Activated T-cell treated with anti-CD3 and anti-CD28 coated beads for 1 hour (primary cell): ENCODE measurements at places on chromosomes 2 and 18.

- DNase-seq = no peak
Measured at GRCh38 chr2:166521155-166521554, 27.1 kb upstream of the SCN7A start.

GRCh38 chr2:203897544-203897943 is 30.0 kb downstream of the CTLA4 start:
- DNase-seq = no peak

- no peak for DNase-seq
Measured at GRCh38 chr18:50582500-50582899, 22.6 kb downstream of the MAPK4 start.

- DNase-seq = no peak
Measured at GRCh38 chr2:190664240-190664639, 15.4 kb downstream of the NAB1 start.

GRCh38 chr2:129610766-129611165 is 368.7 kb upstream of the RAB6C start:
- DNase-seq = no peak

GRCh38 chr2:242060212-242060835 is 190.8 kb downstream of the RTP5 start:
- DNase-seq = no peak

- DNase-seq = no peak
Measured at GRCh38 chr2:177188482-177189469, 23.8 kb upstream of the HNRNPA3 start.

DNA sequence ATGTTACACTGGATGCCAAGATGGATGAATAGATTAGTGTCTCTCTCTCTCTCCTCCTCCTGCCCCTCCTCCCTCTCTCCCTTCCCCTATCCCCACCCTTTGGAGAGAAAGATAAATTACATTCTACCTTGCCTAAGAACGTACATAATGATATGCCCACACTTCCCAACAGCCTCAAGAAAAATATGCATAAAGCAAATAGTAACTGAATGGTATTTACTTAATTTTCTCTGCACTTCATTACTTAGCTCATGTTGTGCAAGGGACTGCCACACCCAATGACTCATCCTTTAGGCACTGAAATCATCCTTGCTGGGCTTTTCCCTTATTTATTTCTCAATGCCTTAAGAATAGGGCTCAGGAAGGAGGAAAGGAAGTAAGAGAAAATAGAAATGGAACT is 137.3 kb upstream of the PID1 start:
- no peak for DNase-seq

- no peak for DNase-seq
Measured at GRCh38 chr2:64237266-64237665, 93.0 kb upstream of the PELI1 start.

DNA sequence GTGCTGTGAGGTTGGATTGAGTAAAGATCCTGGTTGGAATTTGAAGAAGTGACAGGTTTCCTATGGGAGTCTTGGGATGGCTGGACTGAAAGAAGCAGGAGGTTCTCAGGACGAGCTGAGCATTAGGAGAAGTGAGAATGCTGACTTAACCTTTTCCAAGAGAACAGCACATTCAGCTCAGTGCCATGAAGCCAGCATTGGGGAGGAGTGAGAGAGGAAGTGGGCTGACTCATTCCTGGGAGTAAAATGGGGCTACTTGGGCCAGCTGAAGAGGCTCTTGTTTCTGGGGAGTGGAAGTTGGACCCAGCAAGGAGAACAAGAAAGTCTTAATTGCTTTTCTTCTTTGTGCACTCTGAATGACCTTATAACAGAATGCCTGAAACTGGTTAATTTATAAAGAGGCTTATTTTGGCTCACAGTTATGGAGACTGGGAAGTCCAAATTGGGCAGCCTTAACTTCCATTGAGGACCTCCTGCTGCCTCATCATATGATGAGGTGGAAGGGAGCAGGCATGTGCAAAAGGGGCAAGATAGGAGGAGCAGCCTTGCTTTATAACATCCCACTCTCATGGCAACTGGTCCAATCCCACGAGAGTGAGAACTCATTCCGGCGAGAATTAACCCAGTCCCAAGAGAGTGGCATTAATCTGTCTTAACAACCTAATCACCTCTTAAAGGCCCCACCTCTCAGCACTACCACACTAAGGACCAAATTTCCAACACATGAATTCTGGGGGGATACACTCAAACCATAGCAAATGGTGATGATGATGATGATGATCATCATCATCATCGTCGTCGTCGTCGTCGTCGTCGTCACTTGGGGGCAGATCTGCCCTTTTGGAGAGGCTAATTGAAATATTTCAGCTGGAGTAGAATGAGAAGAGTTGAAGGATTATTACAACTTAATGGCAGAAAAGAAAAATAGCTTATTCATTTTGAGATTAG is 26.1 kb downstream of the DGUOK start:
- no peak for DNase-seq

GRCh38 chr2:29001806-29002205 is 20.7 kb downstream of the TOGARAM2 start:
- no peak for DNase-seq

- DNase-seq = no peak
Measured at GRCh38 chr2:63064197-63064596, 13.6 kb downstream of the OTX1 start.

- DNase-seq = no peak
Measured at GRCh38 chr2:25743132-25743830, 69.9 kb upstream of the DTNB start.

DNA sequence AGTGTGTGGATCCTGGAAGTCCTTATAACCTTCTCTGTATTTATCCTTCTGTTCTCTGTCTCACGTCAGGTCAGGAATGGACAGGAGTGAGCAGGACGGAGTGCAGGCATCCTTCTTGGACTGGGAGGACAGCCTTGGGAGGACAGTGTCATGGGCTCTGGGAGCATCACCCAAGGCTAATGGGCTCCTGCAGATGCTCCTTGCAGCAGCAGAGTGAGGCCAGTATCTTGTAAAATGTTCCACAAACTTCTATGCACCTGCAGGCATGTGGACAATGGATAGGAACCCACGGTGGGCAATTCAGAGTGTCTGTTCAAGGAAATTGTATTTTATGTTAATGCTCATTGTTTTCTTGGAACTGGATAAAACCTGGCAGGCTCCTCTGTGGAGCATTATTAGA is 176.2 kb downstream of the RNF144A start:
- DNase-seq = no peak

GRCh38 chr2:9737053-9737875 is 106.0 kb upstream of the TAF1B start:
- DNase-seq = no peak

DNA sequence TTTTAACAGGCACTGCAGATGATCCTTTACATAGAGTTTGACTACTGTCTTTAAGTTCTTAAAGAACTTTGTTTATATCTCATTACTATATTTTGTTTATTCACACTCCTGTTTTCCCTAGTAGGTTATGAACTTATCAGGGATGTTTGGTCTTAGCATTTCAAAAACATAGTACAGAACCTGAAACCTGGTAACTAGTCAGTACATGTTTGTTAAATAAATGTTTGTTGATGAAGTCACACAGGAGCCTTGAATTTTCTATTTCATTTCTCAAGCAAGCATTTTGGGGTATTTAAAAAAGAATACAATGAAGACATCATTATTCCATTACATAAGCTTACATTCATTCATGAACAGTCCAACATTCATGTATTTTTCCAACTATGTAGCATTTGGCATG is 280.3 kb upstream of the ZSWIM2 start:
- no peak for DNase-seq

DNA sequence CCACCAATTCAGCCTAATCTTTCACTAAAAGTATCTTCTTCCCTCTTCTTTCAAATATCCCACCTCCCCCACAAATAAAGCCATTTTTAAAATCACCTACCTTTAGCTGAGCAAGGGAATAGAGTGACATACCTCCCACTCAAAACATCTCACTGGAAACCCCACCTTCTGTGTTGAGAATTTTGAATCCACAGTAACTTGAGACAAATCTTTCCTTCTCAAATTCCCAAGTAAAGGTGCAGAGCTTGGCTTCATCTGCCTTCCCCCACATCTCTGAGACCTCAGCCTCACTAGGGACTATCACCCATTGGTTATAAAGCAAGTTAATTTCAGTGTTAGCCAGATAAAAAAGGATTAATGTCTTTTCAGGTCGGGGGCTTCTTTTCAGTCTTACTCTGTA is 180.4 kb downstream of the INO80D start:
- no peak for DNase-seq

DNA sequence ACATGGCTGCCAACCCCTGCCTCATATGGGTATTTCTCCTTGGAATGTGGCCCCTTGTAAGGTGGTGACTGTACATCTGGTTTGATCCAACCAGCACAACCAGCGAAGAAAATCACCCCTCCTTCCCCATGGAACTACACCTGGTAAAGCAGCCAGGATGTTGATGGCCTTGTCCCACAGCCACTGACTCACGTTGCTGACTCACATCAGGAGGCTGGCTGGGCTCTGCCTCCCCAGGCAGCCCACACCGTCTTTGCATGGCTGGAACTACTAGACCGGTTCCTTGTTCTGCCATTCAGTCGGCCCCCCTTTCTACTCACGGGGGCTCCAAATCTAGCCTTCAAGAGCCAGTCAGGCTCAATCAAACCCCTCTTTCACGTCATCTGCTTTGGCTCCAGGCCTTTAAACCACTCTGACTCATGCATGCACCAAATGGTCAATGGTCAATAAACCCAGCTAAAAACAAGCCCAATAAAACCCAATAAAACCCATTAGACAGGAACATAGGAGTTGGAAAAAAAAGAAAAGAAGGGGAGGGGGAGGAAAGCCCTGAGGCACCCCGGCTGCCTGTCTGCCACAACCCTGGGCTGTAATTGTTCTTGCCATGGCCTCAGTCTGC is 114.8 kb downstream of the PLB1 start:
- DNase-seq = no peak

DNA sequence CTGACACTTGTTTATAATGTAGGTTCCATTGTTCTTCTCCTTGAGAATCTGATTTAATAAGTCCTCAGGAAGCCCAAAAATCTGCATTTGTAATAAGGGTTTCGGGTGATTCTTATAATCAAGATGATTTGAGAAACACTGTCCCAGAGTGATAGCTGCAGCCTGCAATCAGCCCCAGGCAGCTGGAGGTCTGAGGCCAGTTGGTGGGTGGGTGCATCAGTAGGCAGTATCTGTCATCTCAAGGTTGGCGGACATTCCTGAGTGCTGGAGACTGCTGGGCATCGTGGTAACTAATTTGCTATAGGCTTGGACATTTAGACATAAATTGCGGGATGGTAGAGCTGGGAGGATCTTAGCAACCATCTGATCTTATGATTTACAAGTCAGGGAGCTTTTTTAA is 2.7 kb upstream of the IL18RAP start:
- no peak for DNase-seq

GRCh38 chr2:213609570-213610170 is 325.4 kb downstream of the SPAG16 start:
- no peak for DNase-seq

DNA sequence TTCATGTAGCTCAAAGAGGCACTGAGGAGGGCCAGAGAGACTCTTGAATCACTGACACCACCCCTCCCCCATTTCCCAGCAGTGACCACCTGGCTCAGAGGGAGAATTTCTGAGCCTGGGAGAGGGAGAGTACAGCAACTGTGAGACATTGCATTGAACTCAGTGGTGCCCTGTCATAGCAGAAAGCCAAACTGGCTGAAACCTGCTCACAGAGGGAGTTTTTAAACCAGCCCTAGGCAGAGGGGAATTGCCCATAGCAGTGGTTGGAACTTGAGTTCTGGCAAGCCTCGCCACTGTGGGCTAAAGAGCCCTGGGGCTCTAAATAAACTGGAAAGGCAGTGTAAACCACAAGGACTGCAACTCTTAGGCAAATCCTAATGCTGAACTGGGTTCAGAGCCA is 243.1 kb downstream of the ADCYAP1 start:
- DNase-seq = no peak

- DNase-seq = no peak
Measured at GRCh38 chr2:67684991-67685390, 287.9 kb downstream of the ETAA1 start.

DNA sequence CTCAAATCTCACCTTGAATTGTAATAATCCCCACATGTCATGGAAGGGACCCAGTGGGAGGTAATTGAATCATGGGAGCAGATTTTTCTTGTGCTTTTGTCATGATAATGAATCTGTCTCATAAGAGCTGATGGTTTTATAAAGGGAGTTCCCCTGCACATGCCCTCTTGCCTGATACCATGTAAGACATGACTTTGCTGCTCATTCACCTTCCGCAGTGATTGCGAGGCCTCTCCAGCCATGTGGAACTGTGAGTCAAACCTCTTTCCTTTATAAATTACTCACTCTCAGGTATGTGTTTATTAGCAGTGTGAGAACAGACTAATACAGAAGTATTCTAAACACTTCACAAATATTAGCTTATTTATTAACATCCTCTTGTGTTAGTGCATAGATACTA is 516.7 kb downstream of the LRRTM4 start:
- DNase-seq = no peak

DNA sequence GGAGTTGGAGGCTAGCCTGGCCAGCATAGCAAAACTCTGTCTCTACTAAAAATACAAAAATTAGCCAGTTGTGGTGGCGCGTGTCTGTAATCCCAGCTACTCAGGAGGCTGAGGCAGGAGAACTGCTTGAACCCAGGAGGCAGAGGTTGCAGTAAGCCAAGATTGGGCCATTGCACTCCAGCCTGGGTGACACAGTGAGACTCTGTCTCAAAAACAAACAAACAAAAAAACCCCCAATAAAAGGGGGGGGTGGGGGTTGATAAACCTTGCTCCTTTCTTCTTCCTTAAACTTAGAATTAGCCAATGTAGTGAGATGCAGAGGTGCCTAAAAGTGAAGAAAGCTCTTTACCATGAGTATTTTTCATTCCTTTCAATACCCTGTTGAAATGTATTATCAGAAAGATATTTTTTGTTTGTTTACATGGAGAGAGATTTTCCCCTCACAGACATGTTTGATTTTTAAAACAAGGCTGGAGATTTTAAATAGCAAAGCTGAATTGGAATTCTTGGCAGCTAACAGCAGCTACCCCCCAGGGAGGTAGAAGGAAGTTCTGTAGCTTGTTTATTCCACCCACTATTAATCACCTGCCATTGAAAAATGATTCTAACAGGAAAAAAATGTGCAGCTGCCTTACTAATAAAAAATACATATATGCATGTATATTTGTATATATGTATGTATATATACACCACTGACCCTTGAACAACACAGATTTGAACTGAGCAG is 48.6 kb downstream of the GYPC start:
- no peak for DNase-seq

DNA sequence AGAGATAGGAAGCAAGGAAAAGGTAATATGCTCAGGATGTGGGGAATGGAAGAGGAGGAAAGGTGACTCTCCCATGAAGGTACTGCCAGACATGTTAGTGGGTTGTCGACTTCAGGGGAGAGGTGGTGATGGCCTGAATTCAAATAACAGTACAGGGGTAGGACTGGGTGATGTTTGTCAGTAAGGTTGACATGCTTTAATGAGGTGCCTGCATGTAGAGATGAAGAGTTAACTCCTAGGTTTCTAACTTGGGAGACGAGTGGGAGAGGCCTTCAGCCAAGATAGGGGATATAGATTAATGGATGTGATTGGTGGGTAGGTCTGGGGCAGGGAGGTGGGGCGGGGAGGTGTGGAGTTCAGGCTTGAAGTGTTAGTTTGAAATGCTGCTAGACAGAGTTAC is 2.6 kb downstream of the NAPG start:
- DNase-seq = no peak
